NCI-H1105 treated with DMSO at 0.1 percent for 48 hours (cell line): ENCODE measurements at places on chromosomes 5 and 9.

- DNase-seq: no peak
Measured at GRCh38 chr9:137524161-137524980, 25.8 kb downstream of the PNPLA7 start.

DNA sequence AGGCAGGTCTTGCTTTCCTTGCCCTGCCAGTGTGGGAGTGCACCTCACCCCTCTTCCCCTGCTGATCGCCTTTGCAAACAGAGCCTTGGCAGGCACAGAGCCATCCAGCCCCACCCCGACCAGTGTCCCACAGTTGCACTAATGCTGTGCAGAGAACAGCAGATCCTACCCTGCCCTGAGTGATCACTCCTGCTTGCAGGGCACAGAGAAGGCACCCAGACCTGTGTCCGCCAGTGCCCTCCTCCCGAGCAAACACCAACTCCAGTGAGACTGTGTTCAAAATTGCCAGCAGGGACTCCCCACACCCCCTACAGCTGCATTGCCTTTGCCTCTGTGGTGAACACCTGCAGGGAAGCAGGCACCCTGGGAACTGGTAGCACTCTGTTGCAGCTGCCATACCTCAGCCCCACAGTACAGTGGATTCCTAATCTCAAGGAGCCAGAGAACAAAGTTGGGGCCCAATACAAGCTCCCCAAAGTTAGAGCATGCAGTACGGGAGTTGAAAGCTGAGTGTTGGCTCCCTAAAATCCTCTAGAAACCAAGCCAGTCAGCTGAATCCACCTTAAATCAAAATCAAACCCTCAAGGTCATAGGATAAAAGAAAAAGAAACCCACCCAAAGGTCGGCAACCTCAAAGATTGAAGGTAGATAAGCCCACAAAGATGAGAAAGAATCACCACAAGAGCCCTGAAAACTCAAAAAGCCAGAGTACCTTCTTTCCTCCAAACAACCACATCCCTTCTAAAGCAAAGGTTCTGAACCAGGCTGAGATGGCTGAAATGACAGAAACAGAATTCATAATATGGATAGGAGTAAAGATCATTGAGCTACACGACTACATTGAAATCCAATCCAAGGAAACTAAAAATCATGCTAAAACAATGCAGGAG is 92.9 kb upstream of the PIK3R1 start:
- DNase-seq: no peak

GRCh38 chr9:127741831-127742434 is 6.8 kb upstream of the TOR2A start:
- no peak for DNase-seq

DNA sequence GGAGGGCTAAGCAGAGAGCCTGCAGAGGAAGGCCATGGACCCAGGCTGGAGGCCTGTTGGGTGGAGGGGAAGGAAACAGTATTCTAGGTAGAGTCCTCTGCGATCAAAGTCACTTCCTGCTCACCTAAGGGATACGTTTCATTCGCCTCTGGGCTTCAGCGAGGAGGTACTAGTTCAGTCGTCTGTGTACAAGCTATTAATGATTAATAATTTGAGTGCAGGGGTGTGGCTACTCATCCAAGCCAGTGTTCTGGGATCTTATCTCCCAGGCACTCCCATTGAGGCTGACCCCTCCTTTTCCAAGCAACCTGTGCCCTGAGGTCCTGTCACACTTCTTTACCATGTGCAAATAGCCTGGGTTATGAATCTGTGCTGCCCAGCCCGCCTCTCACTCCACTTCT is 25.2 kb downstream of the RALGPS1 start:
- peak; percentile 32 for DNase-seq

DNA sequence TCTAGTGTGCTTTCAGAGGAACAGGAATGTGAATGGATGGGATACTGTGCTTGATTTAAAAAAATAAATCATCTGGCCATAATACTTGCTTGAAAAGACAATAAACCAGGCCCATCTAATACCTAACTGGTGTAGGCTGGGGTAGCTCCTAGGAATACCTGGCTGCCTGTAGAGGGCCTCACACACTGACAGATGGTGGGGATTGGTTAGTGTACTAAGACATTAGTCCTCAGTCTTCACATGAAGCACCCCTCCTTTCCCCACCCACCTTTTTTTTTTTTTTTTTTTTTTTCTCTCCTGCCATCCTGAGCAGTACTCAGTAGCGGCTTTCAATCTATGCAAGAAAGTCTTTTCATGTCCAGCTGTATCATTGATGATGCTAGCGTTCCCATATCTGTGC is 130.5 kb downstream of the ADGRV1 start:
- no peak for DNase-seq

GRCh38 chr9:5642170-5642569 is 13.3 kb downstream of the RIC1 start:
- no peak for DNase-seq

- DNase-seq: no peak
Measured at GRCh38 chr5:39712316-39713249, 287.8 kb upstream of the DAB2 start.

- no peak for DNase-seq
Measured at GRCh38 chr9:109031241-109031640, 17.9 kb upstream of the CTNNAL1 start.

- DNase-seq: peak; percentile 66
Measured at GRCh38 chr9:34437006-34437925, 21.1 kb downstream of the FAM219A start.

DNA sequence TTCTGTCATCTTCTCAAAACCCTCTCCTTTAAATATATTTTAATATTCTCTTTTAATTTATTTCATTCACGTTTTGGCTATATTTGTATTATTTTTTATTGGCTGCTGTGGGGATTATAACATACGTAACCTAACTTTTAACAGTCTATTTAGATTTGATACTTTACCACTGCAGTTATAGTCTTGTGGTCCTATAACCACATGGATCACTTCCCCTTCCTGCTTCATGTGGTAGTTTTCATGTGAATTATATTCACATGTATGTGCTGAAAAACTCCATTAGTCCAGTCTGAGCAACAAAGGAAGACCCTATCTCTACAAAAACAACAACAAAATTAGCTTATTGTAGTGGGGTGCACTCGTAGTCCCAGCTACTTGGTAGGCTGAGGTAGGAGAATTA is 34.3 kb downstream of the CENPP start:
- no peak for DNase-seq

DNA sequence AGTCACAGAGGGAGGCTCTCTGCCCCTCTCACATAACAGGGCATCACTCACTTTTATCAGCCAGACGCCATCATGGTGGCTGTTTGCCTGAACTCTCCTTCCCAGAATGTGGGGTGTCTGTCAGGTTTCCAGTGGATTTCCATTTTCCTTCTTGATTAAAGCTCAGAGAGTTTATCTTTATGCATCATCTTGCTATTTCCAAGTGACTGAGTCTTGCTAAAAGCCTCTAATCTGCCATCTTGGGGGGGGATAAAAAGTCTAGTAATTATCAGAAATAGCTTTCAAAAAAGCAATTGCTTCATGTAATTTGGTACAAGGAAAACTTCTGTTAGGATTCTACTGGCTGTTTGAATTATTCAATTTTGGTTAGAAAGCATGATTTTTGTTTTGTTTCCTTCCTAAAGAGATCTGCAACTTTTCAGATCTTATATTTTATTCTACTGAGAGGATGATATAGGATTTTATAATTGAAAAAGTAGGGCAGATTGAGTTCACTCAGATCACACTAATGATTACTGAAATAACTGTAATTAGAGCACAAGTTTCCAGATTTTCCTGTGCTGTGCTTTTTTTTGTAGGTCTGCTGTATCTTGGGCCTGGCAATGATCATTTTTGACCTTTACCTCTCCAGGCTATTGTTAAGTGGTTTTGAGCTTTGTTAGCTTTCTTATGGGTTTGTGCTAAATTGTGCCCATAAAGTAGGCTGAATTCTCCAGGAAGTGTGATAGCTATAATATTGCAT is 661.5 kb downstream of the TLE4 start:
- DNase-seq: no peak

DNA sequence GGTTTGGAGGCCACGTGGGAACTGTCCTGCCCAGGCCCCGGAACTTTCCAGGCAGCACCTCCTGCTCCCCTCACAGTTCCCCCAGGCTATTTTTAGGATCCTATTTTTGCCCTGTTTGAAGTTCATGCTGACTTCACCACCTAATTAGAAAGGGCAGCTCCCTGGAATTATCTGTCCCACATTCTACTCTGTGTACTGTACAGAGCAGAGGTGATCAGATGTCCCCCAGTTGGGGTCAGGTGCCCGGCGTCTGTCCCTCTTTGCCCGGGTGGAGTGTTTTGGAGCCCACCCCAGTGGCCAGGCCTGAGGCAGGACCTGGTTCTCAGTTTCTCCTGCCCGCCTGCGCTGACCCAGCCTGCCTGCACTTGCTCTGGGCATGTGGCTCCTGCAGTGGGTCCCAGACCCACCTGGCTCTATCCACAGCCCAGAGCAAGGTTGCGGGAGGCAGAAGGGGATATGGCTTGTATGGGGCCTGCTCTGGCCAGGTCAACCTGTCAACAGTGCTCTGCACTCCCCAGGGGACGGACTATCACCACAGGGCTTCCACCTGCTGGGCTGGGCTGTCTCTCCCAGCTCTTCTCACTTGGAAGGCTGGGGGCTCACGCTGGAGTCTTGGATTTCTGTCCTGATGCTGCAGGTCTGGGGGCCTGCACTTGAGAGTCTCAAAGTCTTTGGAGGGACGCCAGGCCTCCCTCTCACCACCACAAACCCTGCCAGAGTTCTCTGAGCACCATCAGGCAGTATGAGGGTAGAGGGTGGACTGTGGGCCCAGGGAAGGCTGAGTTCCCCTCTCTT is 268.3 kb downstream of the GADD45G start:
- DNase-seq: no peak

DNA sequence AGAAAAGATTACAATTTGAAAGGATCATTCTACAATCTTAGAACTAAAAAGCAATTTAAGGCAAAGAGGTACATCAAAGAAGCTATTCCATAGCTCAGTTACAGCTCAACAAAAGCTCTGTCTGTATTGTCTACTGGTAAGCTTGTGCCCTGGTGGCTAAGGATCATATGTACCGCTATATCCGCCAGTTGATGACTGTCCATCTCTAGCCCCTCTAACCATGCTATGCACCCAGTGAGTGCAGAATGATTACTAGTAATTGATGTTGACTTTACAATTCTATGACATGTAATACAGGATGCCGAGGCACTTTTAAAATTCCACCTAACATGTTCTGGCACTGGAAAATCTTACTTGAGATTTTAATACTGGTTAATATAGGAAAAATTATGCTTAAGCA is 13.1 kb downstream of the LOX start:
- no peak for DNase-seq

- DNase-seq: no peak
Measured at GRCh38 chr9:4118666-4119065, 181.2 kb downstream of the GLIS3 start.

DNA sequence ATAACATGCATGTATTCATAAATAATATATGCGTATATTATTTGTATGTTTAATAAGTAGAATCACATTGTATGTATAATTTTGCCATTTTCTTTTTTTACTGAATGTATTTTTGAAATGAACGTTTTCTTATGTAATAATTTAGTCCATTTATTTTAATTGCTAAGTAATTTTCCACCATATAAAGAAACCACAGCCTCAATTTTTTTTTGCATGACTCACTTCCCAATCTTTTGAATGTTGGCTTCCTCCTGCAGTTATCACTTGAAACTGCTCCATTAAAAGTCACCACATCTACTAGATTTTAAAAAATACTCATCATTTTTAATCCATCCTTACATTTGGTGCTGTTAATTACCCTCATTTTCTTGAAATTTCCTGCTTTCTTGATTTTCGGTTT is 363.3 kb upstream of the MEF2C start:
- DNase-seq: no peak

DNA sequence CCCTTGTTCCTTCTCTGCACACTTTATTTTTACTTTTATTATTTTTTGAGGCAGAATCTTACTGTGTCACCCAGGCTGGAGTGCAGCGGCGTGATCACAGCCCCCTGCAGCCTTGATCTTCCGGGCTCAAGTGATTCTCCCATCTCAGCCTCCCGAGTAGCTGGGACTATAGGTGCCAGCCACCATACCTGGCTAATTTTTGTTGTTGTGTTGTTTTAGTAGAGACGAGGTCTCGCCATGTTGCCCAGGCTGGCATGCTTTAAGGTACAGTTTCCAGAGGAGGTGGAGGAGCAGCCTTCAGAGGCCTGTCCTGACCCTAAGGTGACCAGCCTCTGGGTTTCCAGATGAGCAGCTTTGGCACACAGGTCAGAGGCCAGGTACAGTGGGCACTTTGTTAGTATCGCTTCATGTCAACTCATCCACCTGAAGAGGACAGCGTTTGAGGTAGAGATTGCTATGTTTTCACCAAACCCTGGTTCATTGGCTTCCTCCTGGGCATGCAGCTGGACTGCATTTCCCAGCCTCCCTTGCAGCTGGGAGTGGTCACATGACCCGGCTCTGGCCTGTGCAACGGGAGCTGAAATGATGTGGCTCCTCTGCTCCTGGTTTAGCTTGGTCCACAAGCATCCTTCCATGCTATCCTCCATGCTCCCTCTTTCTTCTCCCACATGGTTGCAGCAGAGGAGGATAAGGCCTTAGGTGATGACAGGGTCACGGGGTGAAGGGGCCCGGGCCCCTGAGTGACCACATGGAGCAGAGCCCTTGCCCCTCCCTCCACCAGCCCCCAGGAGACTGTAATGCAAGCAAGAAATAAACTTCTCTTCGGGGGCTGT is 139.3 kb upstream of the IER5L start:
- DNase-seq: no peak

DNA sequence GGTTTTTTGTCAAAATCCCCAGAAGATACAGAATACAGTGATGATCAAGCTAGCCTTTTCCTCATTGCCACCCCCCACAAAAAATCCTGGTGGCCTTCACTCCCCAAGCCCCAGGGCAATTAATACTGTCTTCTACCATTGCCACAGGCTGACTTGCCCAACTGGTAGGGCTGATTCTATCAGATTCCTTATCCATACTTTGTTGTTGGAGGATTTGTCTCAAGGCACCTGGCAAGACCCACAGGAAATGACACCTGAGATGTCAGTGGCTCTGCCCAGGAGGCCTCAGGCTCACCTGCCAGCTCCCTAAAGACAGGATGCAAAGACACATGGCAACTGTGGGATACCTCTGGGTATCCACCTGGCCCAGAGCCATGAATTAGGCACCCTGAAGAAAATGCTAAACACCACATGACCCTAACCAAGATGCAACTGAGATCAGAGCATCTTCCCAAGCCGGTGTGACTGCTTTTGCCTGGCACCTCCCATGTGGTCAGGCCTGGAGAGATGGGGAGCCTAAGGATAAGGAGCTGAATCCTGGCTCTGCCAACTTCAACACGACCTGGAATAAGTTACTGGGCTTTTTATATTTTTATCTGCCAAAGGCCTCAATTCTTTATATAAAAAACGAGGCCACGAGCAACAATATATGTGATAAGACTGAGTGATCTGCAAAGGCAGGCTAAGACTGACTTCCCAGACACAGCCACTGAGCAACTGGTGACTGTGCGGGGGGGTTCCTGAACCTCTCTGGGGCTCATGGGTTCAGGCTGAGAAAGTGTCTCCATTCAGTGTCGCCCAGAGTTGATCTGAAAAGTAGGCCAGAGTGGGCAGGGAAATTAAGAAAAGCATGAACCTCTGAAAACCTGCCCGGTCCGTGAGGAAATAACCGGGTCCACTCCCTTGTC is 944 bp downstream of the ATOX1 start:
- DNase-seq: no peak
